ENCODE measurements at places on chromosomes 5 and 9. TPM values are rescaled to one million over a fixed set of nuclear protein-coding genes. Genes with fewer than 3 reads are reported as not detected.

The TAL2 gene
- 1.4 TPM for polyA plus RNA-seq

The ENTPD2 gene
- 4.8 TPM for polyA plus RNA-seq

The TXNDC8 gene
- not detected for polyA plus RNA-seq

The MARCHF11 gene
- polyA plus RNA-seq: 5.0 TPM

GRCh38 chr5:10578293-10578665, 14.4 kb downstream of the ANKRD33B start:
- no peak for DNase-seq

GRCh38 chr9:112038017-112038408, 137.1 kb downstream of the SUSD1 start:
- no peak for DNase-seq

GRCh38 chr5:65479527-65479926, 2.2 kb downstream of the ADAMTS6 start:
- no peak for DNase-seq

DNA sequence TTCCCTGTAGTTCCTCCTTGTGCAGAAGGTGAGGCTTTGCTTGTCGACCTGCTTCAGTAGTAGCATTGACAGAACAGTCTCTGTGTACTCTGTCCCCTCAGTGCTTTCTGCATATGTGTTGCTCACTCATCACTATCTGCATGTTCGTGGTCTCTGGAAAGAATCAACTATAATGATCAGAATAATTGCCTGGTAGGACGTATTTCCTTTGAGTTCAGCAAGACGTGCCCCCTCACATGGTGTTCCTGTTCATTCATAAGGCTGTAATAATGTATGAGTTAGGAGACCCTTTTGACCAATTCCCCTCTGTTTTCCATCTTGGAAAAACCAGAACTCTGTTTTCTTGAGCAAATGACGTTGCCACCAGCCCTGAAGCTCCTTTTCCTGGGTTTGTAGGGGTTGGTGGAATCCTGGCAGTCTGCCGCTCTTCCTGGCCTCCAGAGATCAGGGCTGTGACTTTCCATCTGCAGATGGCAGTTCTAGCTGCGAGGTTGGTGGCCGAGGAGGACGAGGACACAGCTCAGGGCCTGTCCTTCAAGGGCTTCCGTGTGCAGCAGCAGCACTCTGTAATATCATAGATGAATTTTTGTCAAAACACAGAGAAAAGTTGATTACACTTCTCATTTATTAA, 61.9 kb downstream of the EXOSC2 start:
- DNase-seq: no peak

GRCh38 chr5:135264451-135265440, 134.3 kb downstream of the MACROH2A1 start:
- DNase-seq: no peak

All from left renal pelvis (tissue), 4 donors.